ENCODE measurements at places on chromosomes 2 and 18. TPM values are rescaled to one million over a fixed set of nuclear protein-coding genes. Genes with fewer than 3 reads are reported as not detected.

DNA sequence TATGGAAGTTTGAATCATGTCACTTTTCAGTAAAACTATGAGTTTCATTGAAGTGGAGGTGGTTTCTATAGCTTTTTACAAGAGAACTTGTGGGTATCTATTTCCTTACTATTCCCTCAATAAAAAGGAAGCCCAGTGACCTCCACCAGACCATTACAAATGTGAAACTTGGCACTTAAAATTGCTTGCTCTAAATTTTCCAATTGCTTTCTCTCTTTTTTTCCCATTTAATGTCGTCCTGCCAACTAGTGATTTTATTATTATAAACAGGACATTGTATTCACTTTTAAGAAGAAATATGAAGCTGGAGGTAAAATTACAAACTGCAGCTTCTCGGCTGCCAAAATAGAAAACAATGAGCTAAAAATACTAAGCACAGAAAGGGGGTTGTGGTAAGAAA is 208.2 kb upstream of the ALPP start:
- DNase-seq: peak; percentile 62

DNA sequence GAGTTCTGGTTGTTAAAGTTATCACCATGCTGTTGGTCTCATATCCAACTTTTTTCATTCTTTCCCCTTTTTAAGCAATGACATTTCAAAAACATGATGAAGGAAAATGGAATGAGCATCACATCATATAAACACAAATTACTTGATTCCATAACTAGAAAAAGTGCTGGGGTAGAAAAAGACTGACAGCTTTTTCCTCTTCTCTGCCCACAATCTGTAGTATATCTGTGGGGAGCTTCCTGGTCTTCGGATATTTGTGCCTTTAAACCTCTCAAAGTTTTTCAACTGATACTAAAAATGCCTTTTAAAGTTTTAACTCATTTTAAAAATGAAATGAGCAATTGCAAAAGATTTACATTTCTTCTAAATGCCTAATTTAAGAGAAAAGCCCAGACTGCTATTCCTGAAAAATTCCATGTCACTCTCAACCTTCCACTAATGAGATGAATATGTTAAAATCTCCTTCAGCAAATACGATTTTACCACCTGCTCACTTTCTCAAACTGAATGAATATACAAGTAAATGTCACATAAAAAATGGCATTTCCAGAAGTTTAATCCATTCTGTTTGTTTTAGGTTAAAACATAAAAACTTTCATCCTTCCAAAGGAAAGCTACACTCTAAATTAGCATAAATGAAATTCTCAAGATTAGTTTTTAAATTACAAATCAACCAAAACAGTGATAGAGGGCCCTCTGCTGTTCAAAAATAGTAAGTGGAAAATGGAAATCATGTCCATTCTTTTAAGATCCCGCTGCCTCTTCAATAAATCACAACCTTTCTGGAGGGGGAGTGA is 2.1 kb downstream of the DNAH7 start:
- DNase-seq: peak; percentile 53

DNA sequence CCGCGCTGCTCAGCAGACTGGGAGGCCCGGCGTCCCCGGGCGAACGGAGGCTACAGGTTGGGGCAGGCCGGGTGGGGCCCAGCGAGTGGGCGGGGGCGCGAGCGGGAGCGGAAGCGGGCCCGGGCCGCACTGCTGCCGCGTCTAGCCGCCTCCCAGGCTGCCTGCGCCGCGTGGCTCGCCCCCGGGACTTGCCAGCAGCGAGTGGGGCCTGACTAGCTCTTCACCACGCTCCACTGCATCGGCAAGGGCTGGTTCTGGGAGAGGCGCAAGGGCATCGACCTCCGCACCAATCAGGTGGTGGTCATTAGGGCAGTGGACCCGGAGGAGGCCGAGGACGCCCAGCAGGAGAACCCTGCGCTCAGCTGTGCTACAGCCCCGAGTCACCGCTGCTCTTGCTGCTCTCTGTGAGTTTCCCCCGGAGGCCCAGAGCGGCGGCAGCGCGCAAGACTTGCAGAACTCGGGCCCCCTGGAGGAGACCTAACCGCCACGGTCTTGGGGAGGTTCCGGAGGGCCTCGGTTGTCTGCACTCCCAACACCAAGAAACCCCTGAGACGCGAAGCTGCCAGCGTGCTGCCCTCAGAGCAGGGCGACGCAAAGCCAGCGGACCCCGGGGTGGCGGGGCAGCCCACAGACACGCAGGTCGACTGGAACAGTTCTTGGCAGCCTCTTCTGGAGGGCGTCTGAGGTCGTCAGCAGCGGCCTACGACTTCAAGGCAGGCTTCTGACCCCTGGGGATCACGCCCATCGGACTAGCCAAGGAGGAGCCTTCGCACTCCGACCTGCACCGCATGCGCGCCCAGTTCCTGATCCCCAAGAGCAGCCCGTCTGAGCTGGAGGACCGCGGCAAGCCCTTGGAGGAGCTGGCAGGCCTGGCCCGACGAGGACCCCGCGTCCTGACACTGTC is 27.2 kb upstream of the PTPN2 start:
- peak; percentile 17 for DNase-seq

DNA sequence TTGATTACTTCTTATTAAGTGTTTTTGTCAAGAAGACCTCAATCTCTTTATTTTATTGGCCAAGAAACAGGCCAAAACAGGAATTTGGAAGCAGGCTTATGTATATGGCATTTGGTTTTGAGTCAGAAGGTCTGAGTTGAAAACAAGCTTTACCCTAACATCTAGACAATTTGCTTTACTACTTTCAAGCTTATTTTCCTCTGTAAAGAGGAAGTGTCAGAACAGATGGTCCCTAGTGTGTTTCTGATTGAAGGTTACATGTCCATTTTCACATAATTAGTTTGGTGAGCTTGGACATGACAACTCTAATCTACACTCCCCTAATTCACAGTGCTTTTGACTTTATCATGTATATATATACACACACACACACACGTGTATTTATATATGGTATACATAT is 19.8 kb upstream of the MAP4K4 start:
- no peak for DNase-seq

GRCh38 chr2:239312741-239313667 is 87.8 kb downstream of the HDAC4 start:
- DNase-seq: no peak

- no peak for DNase-seq
These were observed 120.4 kb downstream of the RNF152 start for GRCh38 chr18:61772293-61772848.

DNA sequence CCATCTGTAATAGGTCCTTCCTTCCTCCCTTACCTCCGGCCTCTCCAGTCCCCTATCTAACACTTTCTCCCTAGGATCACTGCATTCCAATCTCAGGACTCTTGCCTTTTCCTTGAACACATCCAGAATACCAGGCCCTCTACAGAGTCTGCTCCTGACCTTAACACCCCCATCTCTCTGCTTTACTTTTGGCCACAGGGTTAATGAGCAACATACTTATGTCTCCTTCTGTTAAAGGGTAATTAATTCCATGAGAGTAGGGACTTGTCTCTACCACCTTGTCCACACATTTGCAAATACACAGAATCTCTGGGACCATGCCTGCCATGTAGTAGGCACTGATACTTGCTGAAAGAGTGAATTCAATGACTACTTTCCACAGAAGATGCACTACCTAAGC is 94.9 kb downstream of the COBLL1 start:
- no peak for DNase-seq

DNA sequence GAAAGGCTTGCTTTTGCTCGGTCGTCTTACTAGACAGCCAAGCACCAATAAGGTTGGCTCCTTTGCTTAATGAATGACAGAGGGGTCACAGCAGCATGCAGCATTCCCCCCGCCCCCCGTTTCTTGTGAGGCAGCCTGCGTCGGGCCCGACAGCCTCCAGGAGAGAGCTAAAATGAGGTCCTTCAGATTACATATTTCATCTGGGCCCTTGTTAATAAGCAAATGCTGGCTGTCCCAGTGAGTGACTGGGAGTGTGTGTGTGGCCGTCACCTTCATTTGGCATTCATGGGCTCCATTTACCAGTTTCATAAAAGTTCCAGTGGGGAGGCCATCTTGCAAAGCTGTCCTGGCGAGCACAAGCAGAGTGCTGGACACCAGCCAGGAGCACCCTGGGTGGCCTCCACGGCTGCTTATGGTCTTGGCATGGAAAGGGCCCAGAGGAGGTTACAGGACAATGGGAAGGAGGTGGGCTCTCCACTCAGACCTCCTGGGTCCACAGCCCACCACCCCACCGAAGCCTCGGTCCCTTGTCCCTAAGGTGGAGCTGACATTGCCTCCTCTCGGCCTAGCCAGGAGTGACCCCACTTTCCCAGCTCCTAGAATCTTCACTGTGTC is 37.2 kb downstream of the ODC1 start:
- no peak for DNase-seq

GRCh38 chr2:6664332-6665061 is 201.2 kb downstream of the CMPK2 start:
- no peak for DNase-seq

DNA sequence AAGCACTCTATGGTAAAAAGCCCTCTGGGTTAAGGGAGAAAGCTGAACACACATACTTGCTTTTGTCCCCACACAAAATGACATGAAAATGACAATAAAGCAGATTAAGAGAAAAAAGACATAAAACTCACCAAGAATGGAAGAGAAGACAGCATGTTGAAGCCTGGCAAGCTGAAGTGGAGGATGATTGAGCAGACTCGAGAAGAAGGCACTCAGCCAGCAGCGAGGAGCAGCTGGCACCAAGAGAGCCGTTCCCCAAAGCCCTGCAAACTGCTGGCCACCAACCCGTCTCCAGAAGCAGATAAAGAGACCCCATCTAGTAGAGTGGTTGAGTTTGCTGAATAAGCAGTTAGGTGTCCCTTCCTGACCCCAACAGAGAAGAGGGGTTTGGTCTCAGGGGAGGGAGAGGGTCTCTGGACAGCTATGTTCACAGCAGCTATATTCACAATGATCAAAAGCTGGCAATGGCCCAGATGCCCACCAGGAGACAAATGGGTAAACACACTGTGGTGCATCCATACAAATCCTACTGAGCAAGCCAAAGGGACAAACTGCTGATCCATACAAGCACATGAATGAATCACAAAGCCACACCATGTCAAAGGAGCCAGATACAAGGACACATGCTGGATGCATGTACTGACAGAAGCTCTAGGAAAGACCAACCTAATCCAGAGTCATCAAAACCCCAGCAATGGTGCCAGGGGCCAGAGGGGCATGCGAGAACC is 36.9 kb downstream of the FAM168B start:
- no peak for DNase-seq

DNA sequence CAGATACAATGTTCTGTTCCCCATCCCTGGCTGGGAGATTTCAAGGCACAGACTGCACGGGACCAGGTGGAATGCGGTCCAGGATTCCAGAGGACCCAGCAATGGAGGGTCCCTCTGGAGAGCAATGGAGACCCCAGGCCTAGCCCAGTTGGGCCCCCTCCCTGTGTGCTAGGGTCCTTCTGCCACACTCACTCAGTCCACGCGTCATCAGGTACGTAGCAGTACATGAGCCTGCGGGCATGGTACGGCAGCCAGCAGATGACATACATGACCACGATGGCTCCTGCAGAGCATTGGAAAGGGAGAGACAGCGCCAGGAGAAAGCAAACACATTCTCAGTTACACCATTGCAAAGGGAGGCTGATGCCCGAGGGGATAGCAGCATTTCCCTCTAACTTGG is 10.1 kb downstream of the NTSR2 start:
- DNase-seq: no peak

DNA sequence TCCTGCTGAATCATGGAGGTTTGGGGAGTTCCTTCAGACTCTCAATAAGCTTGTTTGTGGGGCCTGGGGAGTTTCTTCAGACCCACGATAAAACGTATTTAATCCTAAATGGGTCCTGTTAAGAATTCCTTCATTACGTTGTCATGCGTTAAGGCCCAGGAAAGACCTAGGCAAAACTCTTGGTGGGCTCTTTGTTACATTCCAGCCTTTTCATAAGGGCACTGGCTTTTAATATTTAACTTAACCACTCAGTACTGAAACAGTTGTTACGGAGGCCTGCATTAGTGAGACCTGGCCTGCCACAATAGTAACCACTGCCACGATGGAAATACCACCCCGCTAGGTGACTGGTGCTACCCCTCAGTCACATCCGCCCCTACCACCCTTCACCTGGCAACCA is 17.5 kb upstream of the BIN1 start:
- DNase-seq: no peak

DNA sequence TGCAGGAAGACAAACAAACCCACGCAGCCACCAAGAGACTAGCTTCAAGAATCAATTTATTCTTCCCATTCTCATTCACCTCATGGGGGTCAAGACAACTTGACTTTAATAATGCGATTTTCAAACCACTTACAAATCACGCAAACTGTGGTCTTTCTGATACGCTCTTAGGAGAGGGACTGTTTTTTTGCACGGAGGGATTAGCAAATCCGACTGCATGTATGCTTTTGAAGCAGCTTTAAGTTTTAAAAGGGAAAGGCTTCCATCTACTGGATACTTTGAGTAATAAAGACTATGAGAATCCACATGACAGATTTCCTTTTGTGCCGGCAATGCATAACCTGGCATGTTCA is 322.9 kb upstream of the KCNJ3 start:
- DNase-seq: peak; percentile 46

GRCh38 chr18:23887035-23887434 is 127.5 kb upstream of the TTC39C start:
- DNase-seq: no peak

DNA sequence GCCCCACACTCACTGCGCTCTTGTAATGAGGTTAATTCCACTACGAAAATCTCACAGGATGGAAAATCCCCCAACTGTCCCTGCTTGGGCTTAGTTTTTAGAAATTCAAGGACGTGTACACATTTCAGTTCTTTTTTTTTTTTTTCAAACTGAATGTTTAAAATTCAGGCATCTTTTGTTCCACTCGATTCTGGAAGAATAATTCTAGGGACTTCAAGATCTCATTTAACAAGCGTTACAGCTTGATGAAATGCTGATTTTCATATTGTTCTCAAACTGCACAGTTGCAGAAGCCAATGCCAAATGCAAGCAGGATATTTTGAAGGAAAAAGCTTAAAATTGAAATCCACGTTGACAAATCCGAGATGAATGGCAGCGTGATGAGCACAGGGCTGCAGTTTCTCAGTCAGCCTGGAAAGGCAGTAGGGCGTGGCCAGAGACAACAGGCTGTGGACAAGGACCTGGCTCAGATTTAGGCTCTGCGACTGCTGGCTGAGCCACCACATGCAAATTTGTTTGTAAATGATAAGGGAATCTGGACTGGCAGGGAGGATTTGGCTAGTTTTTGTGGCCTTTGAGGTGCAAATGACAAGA is 128.1 kb upstream of the MYCN start:
- no peak for DNase-seq

- no peak for DNase-seq
These were observed 305.0 kb upstream of the ID2 start for GRCh38 chr2:8376603-8377410.

- no peak for DNase-seq
These were observed 130.8 kb upstream of the TWIST2 start for GRCh38 chr2:238717084-238717483.

DNA sequence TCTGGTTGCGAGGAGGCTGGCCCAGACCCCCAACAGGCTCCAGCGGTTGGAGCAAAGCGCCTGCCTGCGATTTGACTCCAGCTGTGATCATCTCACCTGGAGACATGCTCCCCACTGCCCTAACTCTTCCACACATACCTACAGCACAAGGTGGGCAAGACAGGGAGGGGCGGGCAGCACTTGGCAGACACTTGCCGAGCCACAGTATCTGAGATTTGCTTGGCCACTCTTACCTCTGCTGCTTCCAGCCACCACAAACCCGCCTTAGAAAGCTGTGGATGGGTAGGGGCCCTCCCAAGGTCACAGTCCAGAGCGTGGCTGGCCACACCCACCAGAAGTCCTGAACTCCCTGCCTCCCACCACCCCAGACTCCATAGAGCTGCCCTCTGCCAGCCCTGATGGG is 8.2 kb downstream of the CYP26B1 start:
- DNase-seq: no peak

The DSG1 gene
- not detected for total RNA-seq

The ADCYAP1 gene
- total RNA-seq: not detected

The KCNJ3 gene
- not detected for total RNA-seq

The LHCGR gene
- not detected for total RNA-seq

The KATNAL2 gene
- total RNA-seq: 1.3 TPM
